Right lung (tissue), 10 donors: ENCODE measurements at places on chromosomes 6 and 20. TPM values are rescaled to one million over a fixed set of nuclear protein-coding genes. Genes with fewer than 3 reads are reported as not detected.

- no peak for DNase-seq
Measured at GRCh38 chr20:13870170-13870748, 85.4 kb downstream of the NDUFAF5 start.

- peak; percentile 79 for DNase-seq
Measured at GRCh38 chr6:169654598-169655391, 47.0 kb downstream of the WDR27 start.

- no peak for DNase-seq
Measured at GRCh38 chr6:149948011-149948410, 6.2 kb downstream of the ULBP2 start.

GRCh38 chr20:3162080-3162611, 2.5 kb upstream of the FASTKD5 start:
- DNase-seq: no peak

Gene GPLD1
- polyA plus RNA-seq: 3.1 TPM

DNA sequence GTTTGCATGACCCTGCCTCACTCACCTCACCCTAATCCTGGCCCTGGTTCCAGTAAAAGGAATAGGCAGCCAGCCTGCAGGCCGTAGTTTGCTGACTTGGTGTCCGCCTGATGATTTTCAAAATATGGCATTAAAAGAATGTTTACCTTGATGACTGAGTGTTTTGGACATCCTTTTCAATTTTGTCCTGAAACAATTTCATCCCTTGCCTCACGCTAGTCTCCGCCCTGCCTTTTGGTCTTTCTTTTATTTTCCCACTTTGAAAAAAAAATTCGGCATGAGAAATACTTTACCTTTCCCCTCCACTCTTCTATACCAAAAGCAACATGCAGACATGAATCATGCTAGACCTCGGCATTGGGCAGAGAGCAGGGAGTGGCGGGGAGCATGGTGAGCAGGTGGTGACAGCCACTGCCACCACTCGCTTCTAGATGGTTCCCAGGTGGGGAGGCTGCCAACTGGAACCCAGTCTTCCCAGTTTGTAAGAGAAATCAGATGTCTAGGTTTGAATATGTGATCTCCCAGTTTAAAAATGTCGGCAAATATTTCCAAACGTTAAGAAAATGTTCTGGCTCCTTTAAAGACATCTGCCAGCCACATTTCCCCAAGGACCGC, 9.4 kb downstream of the CD40 start:
- no peak for DNase-seq

Gene ANKRD66
- 0.34 TPM for polyA plus RNA-seq

DNA sequence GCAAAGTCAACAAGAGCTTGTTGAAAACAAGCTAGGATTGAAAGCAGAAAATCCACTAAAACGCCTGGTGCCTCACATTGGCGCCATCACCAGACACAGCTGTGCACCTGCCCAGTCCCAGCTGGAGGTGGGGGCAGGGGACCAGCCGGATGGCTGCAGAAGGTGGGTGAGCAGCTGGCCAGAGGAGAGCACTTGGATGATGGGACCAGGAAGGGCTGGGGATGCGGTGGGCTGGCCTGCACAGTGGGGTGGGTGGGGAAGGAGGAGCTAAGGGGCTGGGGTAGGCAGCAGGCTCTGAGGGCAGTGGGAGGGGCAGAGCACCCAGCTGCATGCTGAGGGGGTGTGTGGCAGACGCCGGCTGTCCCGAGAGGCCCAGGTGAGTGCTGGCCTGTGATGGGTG, 7.1 kb downstream of the CABLES2 start:
- no peak for DNase-seq

- no peak for DNase-seq
Measured at GRCh38 chr20:19947611-19948264, 69.4 kb upstream of the NAA20 start.

DNA sequence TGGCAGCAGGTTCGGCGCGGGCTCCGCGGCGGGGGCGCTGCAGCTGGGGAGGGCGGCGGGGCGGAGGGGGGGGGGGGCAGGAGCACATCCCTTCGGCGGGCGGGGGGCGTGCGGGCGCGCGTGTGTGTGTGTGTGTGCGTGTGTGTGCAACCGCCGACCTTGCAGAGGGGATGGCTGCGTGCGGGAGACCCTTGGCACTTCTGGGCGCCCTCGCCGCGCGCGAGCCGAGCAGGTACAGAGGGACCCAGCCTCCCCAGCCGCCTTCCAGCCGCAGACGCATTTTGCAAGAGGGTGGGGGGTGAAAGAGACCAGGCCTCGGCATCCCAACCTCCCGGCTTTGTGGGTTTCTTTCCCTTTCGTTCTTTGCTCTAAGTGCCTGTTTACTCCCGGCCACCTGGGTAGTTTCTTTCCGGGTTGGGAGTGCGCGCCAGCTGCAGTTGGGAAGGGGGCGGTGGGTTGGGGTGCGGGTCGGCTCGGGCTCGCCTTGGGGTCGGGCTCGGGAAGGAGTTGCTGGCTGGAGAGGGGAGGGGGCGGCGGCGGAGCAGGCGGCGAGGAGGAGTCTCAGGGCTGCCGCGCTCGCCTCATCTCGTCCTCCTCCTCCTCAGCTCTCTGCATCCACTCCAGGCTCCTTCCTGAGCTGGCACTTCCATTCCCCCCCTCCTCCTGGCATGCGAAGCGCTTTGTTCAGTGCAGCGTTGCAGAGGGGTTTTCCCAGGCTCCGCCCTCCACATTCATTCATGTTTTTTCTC, 620 bp downstream of the HIVEP1 start:
- peak; percentile 88 for DNase-seq

DNA sequence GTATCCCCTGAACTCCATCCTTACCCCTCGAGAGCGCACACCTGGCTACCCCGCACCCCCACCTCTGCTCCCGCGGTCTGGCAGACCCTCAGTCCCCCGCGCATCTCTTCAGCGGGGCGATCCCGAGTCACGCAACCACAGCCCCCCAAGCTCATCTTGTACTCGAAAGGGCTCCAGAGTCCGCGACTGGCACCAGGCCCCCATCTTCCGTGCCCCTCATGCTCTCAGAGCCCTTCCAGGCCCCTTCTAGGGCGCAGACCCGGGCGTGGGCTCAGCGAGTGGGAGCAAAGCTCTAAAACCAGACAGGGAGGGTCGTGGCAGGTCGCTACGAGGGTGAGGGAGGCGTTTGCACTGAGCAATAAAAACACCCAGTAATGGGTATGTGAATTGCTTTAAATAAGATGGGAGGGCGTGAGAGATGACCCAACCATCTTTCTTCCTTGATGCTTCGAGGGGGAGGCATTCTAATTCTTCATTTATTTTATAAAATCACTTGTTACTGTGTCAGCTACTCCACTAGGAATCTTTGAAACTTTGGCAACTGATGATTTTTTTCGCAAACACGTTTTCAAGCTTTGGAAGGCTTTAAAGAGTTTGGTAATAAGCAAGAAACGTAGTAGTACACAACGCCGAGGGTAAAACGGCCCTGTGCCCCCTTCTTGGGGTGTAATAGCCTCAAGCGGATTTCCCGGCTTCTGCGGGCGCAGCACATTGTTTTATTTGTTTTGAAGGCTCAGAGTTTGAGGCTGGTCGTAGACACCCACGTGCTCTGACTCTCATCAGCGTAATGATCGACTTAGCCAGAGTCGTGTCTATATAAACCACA, 42.6 kb upstream of the SUPT3H start:
- DNase-seq: no peak

GRCh38 chr6:162220876-162221275, 506.7 kb downstream of the PRKN start:
- DNase-seq: no peak

DNA sequence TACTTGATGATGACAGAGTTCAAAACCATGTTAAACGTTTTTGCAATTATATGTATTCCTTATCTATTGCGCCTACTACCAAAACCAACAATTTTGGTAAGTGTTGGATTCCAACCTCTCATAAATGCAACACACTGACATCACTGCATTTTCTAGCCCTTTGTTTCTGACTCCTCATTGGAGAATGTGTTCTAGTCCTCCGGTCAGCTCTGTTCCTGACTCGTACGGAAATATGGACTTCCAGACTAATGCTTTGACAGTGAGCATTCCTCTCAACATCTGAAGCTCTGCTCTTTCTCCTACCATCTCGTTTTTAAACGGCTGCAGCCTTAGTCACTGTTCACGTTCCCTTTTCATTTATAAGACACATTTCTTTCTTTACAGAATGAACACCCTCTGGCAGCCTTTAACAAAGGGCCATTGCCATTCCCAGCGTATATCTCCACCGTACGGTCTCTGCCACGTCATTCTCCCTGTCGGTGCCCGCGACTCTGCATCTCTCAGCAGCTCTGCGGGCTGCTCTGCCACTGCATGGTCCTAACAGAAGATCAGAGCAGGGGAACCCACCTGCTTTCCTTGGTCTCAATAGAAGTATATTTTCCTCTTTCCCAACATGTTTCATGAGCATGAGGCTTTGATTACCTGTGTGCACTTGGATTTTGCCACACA, 103.0 kb upstream of the SYNDIG1 start:
- no peak for DNase-seq

- DNase-seq: peak; percentile 52
Measured at GRCh38 chr6:55953335-55953734, 77.9 kb upstream of the BMP5 start.

GRCh38 chr20:40891351-40891750, 137.3 kb upstream of the TOP1 start:
- no peak for DNase-seq

DNA sequence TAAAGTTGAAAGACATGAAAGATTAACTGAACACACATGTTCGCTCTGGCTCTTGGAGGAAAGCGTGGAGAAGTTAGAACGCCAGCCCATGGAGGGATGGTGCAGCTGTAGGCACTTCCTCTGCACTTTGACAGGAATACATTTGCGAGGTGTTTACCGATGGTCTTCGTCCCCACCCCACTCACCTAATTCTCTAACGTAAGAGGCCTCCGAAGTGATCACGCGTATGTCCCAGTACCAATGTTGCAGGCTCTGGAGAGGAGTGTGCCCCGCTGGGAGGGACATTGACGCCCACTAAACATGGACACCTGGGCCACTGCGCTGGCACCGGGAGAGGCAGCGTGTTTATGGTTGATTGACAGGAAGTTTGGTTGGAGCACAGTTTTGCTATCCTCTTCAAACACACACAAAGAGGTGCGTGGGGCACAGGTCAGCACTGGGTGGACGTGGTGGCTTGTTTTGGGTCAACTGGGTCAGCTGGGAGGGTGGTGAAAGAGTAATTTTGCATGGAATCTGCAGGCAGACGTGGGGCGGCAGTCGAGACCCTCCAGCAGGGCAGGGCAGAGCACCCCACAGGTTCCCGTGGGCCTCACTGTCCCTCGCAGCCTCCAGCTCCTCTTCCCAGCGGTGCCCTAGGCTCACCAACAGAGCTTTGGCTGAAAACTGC, 110.1 kb downstream of the DLL1 start:
- no peak for DNase-seq

DNA sequence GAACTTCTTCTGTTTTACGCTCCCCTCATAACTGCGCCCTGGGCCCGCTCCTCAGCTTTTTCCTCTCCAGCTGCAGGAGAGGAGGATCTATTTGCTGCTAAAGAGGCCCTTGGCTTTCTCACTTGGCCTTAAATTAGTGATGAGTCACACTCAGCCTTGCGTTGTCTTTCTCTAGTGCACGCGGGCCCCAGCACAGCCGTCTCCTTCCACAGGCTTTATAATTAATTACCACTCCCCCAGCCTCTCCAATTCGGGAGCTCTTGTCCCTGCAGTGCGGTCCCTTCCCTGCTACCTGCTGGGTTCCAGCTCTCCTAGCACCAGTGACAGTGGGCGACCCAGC, 25.2 kb downstream of the PACSIN1 start:
- DNase-seq: no peak

GRCh38 chr20:39108746-39109145, 146.6 kb downstream of the DHX35 start:
- DNase-seq: no peak

DNA sequence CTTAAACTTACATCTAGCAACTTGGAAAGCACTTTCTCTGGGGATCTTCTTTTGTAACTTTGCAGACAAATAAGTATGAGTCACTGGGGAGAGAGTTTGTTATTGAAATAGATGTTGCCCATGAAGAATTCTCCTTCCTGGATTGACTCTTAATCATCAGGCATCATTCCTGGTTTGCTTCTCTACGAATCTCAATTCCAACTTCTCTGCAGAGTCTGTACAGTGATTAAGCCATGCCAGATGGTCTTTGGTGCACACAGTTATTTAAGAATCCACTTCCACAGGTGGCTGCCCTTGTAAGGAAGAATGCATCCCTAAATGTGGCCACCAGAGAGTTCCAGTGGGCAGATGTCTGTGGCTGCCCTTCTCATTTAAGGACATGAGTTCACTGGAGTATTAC, 25.7 kb downstream of the MYCT1 start:
- no peak for DNase-seq

- DNase-seq: no peak
Measured at GRCh38 chr6:4774296-4774695, 1.9 kb upstream of the CDYL start.

DNA sequence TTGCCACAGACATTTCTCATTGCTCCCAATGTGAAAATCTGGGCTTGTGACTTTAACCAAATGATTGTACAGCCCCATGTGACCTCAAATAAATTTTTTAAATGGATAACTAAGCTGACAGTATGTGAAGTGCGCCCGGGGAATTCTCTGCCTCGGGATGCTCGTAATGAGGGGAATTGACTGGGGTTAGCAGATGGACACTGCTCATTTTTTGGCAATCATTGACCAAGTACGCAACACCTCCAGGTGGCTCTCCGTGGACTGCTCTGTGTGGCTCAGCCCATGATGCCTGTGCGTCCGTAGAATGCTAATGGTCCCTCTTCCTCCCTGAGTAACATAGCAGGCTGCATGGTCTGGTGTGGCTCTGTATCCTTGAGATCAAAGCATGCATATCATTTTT, 42.4 kb downstream of the FARS2 start:
- no peak for DNase-seq

DNA sequence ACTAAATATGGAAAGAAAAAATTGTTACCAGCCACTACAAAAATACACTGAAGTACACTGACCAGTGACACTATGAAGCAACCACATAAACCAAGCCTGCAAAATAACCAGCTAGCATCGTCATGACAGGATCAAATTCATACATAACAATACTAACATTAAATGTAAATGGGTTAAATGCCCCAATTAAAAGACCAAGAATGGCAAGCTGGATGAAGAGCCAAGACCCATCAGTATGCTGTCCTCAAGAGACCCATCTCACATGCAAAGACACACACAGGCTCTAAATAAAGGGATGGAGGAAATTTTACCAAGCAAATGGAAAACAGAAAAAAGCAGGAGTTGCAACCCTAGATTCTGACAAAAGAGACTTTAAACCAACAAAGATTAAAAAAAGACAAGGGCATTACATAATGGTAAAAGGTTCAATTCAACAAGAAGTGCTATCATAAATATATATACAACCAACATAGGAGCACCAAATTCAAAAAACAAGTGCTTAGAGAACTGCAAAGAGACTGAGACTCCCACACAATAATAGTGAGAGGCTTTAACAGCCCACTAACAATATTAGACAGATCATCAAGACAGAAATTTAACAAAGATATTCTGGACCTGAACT, 104.8 kb downstream of the HACE1 start:
- no peak for DNase-seq
